ENCODE measurements at places on chromosomes 11 and 22.

GRCh38 chr11:69538854-69539253 lies 57.4 kb downstream of the LINC01488 start:
- no peak for DNase-seq

DNA sequence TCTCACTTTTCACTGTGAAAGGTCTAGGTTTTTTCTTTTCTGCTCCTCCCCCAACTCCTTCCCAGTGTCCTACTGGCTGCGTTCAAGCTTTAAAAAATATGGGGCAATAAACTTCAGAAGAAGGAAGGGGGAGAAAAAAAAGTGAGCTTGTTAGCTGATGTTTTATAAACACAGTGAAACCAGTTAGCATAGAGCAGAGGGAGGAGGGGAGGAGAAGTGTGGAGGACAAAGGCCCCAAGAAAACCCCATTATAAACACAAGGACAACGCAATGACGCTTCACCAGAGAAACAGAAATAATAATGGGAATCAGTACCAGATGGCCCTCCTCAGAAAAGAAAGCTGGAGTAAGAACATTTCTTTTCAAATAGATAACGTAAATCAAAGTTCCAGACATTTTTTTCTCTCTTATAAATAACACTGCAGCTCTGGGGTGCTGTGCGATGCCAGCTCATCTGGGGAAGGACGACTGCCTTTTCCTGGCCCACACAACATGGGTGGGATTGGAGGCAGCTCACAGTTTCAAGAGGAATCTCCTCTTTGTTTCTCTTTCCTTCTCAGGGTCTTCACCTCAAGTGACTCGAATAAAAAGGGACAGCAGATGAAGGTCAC lies 235.4 kb upstream of the NARS2 start:
- no peak for DNase-seq

GRCh38 chr11:117580866-117581265 lies 216.2 kb downstream of the DSCAML1 start:
- no peak for DNase-seq

DNA sequence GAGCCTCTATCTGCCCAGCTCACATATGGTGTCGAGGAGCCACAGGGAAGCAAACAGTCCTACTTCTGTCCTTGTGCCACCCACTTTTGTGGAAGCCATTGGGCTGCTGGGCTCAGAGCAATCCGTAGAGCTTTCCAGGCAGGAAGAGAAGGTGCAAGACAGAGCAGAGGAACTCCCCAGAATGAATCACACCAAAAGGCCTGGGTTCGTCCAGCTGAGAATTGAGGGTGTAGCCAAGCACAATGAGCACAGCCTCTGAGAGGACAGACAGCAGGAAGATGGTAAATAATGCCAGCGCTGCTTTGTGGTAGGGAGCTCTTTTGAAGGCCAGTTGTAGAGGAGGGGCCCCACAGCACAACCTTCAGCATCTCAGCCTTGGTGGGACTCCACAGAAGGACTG lies 237.8 kb downstream of the GRIK4 start:
- no peak for DNase-seq

GRCh38 chr22:50530580-50530876 lies 716 bp upstream of the TYMP start:
- no peak for DNase-seq

DNA sequence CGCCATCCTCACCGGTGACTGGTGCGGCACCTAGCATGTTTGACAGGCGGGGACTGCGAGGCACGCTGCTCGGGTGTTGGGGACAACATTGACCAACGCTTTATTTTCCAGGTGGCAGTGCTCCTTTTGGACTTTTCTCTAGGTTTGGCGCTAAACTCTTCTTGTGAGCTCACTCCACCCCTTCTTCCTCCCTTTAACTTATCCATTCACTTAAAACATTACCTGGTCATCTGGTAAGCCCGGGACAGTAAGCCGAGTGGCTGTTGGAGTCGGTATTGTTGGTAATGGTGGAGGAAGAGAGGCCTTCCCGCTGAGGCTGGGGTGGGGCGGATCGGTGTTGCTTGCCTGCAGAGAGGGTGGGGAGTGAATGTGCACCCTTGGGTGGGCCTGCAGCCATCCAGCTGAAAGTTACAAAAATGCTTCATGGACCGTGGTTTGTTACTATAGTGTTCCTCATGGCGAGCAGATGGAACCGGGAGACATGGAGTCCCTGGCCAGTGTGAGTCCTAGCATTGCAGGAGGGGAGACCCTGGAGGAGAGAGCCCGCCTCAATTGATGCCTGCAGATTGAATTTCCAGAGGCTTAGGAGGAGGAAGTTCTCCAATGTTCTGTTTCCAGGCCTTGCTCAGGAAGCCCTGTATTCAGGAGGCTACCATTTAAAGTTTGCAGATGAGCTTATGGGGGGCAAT lies 1.1 kb downstream of the NEAT1 start:
- DNase-seq = peak; percentile 61

DNA sequence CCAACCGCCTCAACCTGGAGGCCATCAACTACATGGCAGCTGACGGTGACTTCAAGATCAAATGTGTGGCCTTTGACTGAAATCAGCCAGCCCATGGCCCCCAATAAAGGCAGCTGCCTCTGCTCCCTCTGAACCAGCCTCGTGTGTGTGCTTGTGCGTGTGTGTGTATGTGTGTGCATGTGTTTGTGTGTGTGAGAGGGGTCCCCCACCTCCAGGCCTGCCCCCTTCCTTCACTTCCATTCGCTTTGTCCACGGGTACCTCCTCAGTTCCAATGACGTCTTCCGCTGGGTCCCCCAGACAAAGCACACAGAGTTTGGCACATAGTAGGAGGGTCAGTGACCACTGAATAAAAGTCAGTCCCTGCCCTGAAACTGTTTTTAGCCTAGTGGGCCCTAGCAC lies 4.2 kb downstream of the LGALS1 start:
- DNase-seq = no peak

- no peak for DNase-seq
Measured at GRCh38 chr11:25252854-25253253, 756.0 kb downstream of the LUZP2 start.

DNA sequence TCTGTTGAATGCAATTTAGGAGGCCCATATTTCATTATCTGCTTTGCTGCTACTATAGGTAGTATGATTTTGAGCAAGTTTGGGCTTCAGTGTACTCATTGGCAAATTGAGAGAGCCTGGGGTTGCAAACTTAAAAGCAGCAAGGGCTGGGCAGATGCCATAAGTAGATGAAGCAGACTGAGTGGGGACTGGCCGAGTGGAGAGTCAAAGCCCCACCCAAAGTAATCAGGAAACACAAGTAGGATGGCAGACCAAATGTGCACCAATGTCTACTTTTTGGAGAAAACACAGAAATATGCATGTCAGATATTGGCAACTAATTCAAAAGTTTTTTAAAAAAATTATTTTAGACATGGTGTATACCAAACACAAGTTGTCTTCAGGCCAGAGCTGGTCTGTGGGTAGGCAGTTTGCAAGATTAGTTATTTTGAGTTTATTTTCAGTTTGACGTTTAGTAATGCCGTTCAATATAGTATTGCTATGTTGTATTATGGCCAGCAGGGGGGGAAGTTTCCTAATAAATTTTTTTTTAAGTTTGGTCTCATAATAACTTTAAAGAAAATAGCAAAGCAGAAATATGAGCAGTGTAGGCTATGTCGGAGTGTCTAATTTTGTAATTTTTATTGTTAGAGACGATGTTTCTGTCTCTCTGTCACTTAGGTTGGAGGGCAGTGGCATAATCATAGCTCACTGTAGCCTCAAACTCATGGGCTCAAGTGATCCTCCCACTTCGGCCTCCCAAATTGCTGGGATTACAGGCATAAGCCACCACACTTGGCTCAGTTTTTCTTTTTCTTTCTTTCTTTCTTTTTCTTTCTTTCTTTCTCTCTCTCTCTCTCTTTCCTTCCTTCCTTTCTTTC lies 105.1 kb downstream of the HIPK3 start:
- no peak for DNase-seq

DNA sequence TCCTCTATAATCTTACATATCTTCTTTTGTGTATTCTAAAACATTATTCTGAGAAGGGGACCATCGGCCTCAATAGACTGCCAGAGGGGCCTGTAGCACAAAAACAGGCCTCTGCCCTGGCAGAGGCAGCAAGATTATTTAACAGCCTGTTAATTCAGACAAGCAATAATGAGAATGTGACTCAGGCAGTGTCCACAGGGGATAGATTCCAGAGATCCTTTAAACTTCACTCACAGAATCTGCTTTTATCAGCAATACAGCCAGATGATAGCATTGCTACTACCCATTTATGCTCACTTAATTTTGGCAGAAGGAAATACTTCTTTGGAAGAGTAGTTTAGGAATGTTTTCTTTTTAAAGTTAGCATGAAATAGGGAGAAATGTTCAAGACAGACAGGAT lies 44.9 kb downstream of the AAMDC start:
- DNase-seq = no peak

- no peak for DNase-seq
Measured at GRCh38 chr22:50114221-50115021, 24.6 kb downstream of the MOV10L1 start.

- DNase-seq = no peak
Measured at GRCh38 chr11:73333640-73334383, 25.7 kb downstream of the ARHGEF17 start.

- no peak for DNase-seq
Measured at GRCh38 chr11:126898802-126899201, 101.8 kb downstream of the KIRREL3 start.

DNA sequence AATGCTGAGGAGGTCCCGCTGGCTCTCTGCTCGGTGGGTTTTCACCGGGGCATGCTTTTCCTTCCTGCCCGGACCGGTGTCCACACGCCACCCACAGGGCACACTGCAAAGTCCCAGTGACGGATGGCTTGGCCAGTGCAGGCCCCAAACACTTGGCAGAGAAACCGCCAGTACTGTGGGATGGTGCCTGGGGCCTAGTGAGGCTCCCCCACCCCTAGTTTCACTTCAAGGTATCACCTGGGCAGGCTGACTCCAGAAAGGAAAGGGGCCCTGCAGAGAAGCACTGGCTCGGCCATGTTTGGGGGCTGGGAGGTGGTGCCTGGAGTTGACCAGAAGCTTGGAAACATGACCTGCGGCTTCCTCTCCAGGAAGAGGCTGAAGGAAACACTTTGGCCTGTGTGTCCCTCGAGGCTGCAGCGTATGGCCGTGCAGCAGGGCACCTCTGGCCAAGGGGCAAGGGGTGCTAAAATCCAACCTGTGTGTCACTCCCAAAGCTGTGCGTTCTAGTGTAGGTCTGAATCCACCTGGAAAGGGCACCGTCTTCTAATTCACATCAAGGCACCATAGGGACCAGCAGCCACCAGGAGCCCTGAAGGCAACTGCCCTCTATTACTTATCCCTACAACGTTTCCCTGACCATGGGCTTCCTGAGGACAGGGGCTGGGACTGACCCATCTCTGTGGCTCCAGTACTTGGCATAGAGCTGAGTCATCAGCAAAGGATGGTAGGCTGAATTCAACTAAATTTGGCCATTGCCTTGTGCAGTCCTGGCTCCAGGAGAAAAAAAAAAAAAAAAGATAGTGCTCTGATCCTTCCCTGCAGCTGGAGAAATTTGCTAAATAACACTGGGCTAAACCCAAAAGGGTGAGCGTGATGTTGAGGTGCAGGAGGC lies 22.6 kb downstream of the TPBGL start:
- no peak for DNase-seq

DNA sequence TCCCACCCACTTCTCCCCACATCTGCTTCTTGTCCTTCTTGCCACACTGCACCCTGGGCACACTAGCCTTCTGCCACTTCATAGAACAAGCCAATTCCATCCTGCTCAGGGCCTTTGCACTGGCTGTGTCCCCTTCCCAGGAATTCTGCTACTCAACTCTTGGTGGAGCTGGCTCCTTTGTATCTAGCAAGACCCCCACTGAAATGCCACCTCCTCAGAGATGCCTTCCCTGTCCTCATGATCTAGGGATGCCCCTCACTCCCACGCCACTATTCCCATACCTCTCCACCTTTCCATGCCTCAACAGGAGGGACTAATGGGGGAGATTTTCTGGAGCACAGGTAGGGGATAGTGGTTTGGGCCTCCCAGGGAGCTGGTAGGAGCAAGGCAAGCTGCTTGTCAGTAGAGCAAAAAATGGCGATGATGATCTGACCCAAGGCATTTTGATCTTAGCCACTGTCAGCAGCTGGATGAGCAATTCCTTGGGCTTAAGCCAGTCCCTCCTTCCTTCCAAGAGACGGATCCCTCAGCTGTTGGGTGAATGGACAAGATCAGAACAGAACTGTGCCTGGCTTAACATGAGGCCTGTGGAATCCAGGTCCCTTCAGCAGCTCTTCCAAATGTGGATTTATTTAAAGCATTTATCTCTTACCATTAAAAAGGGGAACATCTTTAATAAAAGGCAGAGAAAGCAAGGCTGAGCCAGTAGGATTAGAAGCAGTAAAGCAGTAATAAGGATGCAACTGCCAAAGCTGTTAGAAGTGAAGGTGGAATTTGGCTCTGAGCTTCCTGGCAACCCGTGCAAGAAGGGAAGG lies 4.0 kb upstream of the PRDM11 start:
- no peak for DNase-seq

- DNase-seq = no peak
Measured at GRCh38 chr11:41461057-41461681, 1.7 kb upstream of the LRRC4C start.

DNA sequence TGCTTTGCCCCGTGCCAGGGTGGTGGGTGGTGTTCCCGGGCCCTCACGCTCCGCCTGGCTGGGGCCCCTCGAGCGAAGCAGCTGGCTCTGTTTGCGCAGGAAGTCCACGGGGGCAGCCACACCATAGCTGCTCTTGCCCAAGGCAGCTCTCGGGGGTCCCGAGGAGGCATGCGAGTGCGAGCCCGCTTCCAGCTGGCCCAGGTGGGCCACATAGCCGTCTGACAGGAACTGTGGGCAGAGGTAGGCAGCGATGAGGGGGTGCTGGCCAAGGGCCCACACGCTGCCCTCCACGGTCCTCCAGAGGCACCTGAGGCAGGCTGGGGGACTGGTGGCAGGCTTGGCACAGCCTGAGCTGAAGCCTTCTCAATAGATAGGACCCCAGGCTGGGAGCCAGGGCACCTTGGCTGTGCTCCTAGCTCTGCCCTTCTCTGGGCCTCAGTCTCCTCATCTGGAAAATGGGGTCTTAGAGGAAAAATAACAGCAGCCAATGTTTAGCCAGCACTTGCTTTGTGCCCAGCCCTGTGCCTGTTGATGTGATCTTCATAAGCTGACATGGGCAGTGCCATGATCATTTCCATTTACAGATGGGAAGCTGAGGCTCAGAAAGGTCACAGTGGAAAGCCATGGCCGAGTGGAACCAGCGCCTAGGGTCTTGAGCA lies 9.4 kb downstream of the AIP start:
- DNase-seq = no peak

DNA sequence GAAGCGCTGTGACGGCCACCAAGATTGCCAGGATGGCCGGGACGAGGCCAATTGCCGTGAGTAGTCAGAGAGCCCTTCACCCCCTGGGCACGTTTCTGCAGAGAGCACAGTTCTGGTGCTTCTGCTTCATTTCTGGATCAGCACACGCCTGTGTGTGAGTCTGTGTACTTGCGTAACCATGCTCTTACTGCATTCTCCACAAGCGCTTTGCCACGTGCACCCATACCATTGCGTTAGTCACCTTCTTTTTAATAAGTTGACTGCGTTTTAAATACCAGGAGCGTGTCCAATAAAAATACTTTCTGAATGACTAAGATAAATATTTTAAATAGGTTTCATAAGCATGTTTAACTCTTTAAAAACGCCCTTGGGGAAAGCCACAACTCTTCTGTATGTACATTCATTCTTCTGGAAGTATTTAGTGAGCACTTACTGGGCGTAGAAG lies 143.0 kb upstream of the SORL1-AS1 start:
- no peak for DNase-seq

GRCh38 chr11:111730871-111731591 lies 35.2 kb downstream of the PPP2R1B start:
- DNase-seq = no peak

Measured in activated naive CD4-positive, alpha-beta T cell treated with anti-CD3 and anti-CD28 coated beads, Interleukin-2, amount 50 U/mL, for 72 hours (primary cell).